ENCODE measurements at places on chromosomes 3 and 15. TPM values are rescaled to one million over a fixed set of nuclear protein-coding genes. Genes with fewer than 3 reads are reported as not detected.

CALML4 gene
- 4.5 TPM for total RNA-seq

DNA sequence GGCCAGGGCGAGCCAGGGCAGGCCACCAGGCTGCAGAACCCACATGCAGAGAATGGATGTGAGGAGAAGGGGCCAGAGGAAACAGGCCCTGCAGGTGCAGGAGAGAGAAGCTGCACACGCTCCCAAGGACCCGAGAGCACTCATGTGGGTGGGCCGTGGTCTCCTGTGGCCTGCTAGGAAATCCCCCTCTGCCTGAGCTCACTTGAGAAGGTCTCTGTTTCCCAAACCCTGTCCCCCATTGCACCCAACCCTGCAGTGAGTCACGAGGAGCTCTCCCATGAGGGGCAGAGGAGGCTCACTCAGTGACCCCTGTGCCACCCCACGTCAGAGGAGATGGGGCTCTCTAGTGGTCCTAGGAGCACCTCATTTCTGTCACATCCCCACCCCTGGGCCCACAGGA is 111.1 kb downstream of the KLF13 start:
- no peak for DNase-seq
- H3K4me3 ChIP-seq = no peak overlapping the region
- no peaks in the 10 kb centered on the region for H3K27me3 ChIP-seq
- peaks cover 6% of the 10 kb centered on the region for H3K4me1 ChIP-seq
- no peaks in the 10 kb centered on the region for H3K36me3 ChIP-seq

SENP7 gene
- total RNA-seq = 22.7 TPM

DNA sequence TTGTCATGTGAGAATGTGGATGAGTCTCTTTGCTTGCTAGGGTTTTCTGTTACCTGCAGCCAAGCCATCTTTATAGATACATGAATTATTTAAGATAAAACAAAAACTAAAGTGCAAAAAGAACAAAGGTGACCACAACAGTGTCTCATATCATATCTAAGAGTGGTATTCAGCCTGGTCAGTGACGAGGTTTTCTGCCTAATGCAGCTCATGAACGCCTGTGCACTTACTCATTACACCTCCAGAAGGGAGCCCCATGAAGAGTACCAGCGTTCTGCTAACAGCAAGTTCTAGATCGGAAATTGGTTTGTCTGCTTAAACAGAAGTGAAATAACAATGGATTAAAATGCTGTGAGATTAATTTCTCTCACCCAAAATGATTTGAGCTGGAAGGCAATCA is 19.2 kb downstream of the PXYLP1 start:
- no peak overlapping the region for H3K4me3 ChIP-seq
- no peak for DNase-seq

DNA sequence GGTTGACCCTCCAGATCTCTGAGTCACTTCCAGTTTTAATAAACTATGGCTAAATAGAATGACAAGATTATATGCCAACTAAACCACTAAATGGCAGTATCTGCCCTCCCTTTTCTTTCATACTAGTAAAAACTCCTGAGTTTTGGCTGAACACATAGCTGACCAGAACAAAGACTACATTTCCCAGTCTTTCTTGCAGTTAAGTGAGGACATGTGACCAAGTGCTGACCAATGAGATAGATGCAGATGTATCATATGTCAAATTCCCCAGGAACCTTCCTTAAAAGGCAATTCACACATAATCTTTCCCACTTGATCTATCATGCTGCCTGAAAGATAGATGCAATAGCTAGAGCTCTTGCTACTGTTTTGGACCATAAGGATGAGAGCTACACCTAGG is 191.3 kb downstream of the SHOX2 start:
- no peaks in the 10 kb centered on the region for H3K36me3 ChIP-seq
- DNase-seq = no peak
- no peaks in the 10 kb centered on the region for H3K27me3 ChIP-seq
- H3K27ac ChIP-seq = no peak overlapping the region
- H3K4me1 ChIP-seq = no peaks in the 10 kb centered on the region

DNA sequence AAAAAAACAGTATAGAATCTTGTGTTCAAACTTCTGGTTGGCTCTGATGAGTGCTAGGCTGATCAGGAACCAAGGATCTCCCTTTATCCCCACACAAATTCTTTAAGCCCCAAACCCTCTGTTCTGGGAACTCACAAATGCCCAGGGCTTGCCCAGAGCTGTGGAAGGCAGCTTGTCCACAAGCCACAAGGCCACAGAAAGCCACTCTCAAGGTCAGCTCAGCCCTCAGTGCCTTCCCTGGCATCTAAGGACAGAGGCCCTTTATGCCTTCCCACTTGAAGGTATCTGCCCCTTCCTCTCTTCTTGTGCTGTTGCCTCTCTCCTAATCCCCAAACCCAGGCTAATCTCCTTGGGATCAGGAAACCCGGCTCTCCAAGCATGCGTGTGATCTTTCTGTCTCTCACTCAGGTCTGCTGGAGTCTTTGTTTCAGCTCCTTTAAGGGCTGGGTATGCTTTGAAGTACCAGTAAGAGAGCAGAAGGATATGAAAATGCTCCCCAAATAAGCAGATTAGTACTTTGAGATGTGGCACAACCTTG is 145.0 kb upstream of the TRIM42 start:
- H3K27me3 ChIP-seq = no peaks in the 10 kb centered on the region
- no peak overlapping the region for H3K27ac ChIP-seq
- no peaks in the 10 kb centered on the region for H3K36me3 ChIP-seq
- no peaks in the 10 kb centered on the region for H3K4me1 ChIP-seq

AP2M1 gene
- total RNA-seq = 183 TPM

- DNase-seq = no peak
- no peaks in the 10 kb centered on the region for H3K36me3 ChIP-seq
- H3K4me3 ChIP-seq = no peak overlapping the region
- H3K27me3 ChIP-seq = no peaks in the 10 kb centered on the region
These were observed 97.8 kb upstream of the MEF2A start for GRCh38 chr15:99467853-99468464.

DNA sequence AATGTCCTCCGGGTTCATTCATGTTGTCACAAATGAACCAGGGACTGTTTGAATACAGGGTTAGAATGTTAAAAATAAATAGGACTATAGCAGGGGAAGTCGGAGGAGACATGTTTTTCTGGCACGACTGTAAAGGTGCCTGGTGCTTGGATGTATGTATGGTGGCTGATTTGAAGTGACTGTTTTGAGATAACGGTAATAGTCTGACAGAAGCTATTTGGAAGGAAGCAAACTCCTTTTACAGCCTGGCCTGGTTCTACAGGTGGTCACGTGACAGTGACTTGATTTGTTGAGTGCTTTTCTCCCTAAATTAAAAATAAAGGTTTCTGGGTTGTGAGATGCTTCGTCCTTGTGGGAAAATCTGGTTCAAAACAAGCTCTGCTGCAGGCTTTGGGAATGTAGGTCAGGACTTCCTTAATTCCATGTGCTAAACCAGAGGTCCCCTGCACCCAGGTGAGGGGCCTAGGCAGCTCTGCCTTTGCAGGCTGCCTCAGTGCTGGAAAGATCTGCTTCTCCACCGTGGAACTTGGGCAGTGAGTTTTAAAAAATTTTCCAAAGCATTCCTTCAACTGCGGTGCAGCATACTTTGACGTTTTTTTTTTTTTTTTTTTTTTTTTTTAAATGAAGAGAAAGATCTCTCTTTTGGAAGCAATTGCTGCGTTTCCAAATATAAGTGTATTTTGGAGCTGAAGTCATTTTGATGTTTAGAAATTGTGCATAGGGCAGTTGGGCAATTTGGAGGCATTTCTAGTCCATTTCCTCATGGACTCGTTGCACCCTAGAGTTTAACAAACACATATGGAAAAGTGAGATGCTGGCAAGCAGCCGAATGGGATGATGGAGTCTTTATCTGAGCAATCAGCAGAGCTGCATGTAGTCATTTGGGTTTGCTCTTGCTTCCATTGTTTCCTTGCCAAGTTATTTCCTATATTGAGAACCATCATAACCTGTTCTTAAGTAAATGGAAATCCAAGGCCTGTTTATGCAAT is 30.9 kb downstream of the ITPR1 start:
- H3K4me3 ChIP-seq = no peak overlapping the region
- DNase-seq = peak; percentile 37
- no peaks in the 10 kb centered on the region for H3K36me3 ChIP-seq
- no peak overlapping the region for H3K27ac ChIP-seq
- H3K27me3 ChIP-seq = no peaks in the 10 kb centered on the region
- no peaks in the 10 kb centered on the region for H3K4me1 ChIP-seq

GRCh38 chr15:34993877-34994276 is 5.8 kb upstream of the ZNF770 start:
- H3K36me3 ChIP-seq = no peaks in the 10 kb centered on the region
- no peak for DNase-seq
- no peak overlapping the region for H3K27ac ChIP-seq
- no peaks in the 10 kb centered on the region for H3K27me3 ChIP-seq
- H3K4me1 ChIP-seq = no peaks in the 10 kb centered on the region
- H3K4me3 ChIP-seq = no peak overlapping the region

GRCh38 chr15:44492040-44492439 is 44.9 kb upstream of the EIF3J start:
- H3K27me3 ChIP-seq = no peaks in the 10 kb centered on the region
- H3K4me3 ChIP-seq = no peak overlapping the region
- no peaks in the 10 kb centered on the region for H3K4me1 ChIP-seq
- H3K36me3 ChIP-seq = no peaks in the 10 kb centered on the region
- no peak overlapping the region for H3K27ac ChIP-seq

DNA sequence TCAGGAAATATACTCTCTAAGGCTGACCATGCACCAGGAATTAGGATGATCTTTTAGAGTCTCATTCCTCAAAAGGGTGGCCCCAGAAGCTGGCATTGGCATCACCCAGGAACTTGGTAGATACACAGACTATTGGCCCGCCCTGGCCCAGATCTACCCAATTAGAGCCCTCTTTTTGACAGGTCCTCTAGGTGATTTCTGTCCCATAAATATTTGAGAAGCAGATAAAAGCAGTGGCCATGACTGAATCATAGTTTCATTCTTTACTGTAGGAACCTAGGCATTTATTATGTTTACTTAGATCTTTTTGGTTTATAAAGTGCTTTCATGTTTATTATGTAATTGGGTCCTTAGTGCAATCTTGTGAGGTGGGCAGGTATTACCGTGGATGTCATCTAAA is 7.6 kb downstream of the TLNRD1 start:
- no peaks in the 10 kb centered on the region for H3K27me3 ChIP-seq
- H3K4me1 ChIP-seq = peaks cover 6% of the 10 kb centered on the region
- H3K4me3 ChIP-seq = no peak overlapping the region
- H3K27ac ChIP-seq = no peak overlapping the region

DNA sequence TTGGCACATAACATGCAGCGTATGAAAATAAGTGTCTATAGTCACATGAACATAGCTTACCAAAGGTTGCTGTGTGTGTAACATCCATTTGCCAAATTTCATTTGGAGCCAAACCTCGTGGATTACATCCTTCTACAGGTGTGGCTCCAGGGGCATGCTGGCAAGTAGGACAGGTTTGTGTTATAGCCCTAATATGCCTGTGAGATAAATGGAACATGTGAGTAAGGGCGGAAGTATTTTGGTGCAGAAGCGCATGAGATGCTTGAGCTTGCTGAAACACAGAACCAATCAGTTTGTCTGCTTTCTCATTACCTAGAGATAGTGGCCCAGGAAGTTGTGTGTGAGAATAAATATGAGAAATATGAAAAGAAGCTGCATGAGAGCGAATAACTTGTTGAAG is 21.8 kb upstream of the XCR1 start:
- no peaks in the 10 kb centered on the region for H3K27me3 ChIP-seq
- no peak overlapping the region for H3K27ac ChIP-seq
- DNase-seq = no peak
- no peak overlapping the region for H3K4me3 ChIP-seq
- H3K4me1 ChIP-seq = no peaks in the 10 kb centered on the region

DNA sequence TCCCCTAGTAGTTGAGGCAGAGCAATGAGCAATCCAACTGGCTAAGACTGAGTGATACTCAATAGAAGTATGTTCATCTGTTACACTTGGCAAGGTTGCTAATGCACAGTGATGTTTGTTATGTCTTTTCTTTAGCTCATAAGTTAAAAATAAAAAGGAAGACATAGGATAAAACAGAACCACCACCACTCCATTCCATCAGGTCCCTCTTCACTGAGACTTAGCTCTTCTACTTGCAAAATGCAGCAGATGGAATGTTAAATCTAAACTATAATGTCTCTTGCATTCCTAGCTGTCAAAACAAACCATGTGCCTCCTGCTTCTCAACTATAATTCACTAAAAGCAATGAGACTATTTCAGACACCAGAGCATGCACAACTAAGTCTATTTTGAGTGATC is 265.6 kb upstream of the UBE2E2 start:
- no peaks in the 10 kb centered on the region for H3K27me3 ChIP-seq
- H3K36me3 ChIP-seq = no peaks in the 10 kb centered on the region
- no peaks in the 10 kb centered on the region for H3K4me1 ChIP-seq
- H3K4me3 ChIP-seq = no peak overlapping the region
- no peak for DNase-seq

DNA sequence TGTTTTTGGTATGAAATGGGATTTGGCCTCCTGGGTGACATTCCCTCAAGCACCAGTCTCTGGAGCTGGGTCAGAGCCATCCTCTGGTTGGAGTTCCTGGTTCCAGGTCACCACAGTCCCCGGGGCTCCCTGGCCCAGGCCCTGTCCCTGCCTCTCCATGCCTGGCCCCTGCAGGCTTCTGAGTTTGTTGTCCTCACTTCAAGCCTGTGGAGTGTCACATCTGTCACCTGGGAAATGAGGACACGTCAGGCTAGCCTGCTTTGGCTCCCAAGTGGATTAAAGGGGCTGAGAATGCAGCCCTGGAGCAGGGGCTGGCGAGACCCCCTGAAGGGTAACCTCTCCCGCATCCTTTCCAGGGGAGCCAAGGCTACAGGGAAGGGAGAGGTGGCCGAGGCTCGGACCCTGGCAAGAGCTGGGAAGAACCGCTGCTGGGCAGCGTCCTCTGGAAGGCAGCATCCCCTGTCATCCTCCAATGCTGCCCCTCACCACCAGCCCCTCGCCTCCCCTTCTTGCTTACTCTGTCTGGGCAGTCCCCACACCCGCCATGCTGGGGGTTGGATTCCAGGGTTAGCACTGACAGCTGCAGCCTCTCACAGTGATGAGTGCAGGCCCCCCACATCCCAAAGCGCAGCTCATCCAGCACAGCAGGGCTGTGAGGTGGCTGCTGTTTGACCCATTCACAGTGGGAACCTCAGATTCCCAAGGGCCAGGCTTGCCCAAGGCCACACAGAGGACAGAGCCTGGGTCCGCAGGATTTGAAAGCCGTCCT is 75.5 kb upstream of the IQSEC1 start:
- no peaks in the 10 kb centered on the region for H3K4me1 ChIP-seq
- H3K27ac ChIP-seq = no peak overlapping the region
- no peaks in the 10 kb centered on the region for H3K27me3 ChIP-seq
- no peak for DNase-seq
- H3K36me3 ChIP-seq = no peaks in the 10 kb centered on the region

- peak; percentile 19 for DNase-seq
- no peak overlapping the region for H3K4me3 ChIP-seq
- H3K27me3 ChIP-seq = no peaks in the 10 kb centered on the region
- H3K4me1 ChIP-seq = no peaks in the 10 kb centered on the region
These were observed 47.6 kb downstream of the TRIM71 start for GRCh38 chr3:32865383-32865782.

GRCh38 chr3:62027796-62028195 is 345.6 kb downstream of the FEZF2 start:
- H3K27me3 ChIP-seq = no peaks in the 10 kb centered on the region
- H3K4me1 ChIP-seq = no peaks in the 10 kb centered on the region
- H3K36me3 ChIP-seq = no peaks in the 10 kb centered on the region
- H3K27ac ChIP-seq = no peak overlapping the region

SEMA6D gene
- total RNA-seq = 9.8 TPM

GRCh38 chr3:121463745-121464144 is 82.0 kb downstream of the POLQ start:
- no peak overlapping the region for H3K27ac ChIP-seq
- H3K27me3 ChIP-seq = no peaks in the 10 kb centered on the region
- H3K36me3 ChIP-seq = no peaks in the 10 kb centered on the region
- H3K4me3 ChIP-seq = no peak overlapping the region
- no peak for DNase-seq
- no peaks in the 10 kb centered on the region for H3K4me1 ChIP-seq

GRCh38 chr3:158452334-158452733 is 118.7 kb upstream of the MLF1 start:
- no peaks in the 10 kb centered on the region for H3K36me3 ChIP-seq
- no peaks in the 10 kb centered on the region for H3K27me3 ChIP-seq
- no peak for DNase-seq
- no peaks in the 10 kb centered on the region for H3K4me1 ChIP-seq

Data from prostate gland (tissue), 2 donors.